OCI-LY7 (cell line): ENCODE measurements at places on chromosomes 6 and 20.

- DNase-seq = no peak
Measured at GRCh38 chr20:63138855-63139341, 77.0 kb downstream of the YTHDF1 start.

GRCh38 chr6:46539866-46540265, 48.6 kb upstream of the RCAN2 start:
- no peak for DNase-seq

DNA sequence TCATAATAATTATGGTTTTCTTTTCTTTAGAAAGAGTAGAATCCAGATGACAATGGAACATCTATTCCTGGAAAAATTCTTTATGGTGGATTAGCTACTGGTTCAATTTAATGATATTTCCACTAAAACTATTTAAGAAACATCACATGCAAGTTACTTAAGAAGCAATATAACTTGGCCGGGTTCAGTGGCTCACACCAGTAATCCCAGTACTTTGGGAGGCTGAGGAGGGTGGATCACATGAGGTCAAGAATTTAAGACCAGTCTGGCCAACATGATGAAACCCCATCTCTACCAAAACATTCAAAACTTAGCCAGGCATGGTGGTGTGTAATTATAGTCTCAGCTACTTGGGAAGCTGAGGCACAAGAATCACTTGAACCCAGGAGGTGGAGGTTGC, 65.9 kb upstream of the SMLR1 start:
- no peak for DNase-seq

DNA sequence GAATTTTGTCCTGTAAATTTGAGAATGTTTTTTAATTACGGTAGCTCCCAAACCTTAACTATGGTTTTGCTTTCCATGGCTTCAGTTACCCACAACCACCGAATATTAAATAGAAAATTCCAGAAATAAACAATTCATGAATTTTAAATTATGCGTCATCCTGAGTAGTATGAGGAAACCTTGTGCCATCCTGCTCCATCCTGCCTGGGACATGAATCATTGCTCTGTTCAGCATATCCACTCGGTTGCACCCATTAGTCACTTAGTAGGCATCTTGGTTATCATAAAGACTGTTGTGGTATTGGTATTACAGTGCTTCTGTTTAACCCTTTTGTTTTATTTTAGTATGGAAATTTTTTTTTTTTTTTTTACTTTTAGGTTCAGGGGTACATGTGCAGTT, 39.7 kb downstream of the KCNS1 start:
- no peak for DNase-seq

GRCh38 chr6:1514078-1514477, 95.6 kb upstream of the FOXC1 start:
- DNase-seq = no peak

DNA sequence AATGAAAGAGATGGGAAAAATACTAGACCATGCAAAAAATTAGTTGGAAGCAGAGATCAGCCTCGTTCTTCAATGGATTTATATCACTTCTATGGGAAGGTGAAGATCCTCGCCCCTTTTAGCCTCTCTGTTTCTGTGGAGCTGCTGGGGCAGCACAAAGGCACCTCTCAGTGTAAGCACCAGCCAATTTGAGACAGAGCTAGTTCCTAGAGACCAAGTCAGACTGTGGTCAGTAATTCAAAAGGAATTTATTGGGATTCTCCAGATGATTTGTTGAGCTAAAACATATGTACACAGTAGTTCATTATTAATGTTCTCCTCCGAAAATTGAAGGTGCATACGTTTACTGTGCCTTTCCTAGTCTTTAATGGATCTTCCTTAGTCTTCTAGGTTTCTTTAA, 42.4 kb downstream of the SCGN start:
- DNase-seq = no peak

DNA sequence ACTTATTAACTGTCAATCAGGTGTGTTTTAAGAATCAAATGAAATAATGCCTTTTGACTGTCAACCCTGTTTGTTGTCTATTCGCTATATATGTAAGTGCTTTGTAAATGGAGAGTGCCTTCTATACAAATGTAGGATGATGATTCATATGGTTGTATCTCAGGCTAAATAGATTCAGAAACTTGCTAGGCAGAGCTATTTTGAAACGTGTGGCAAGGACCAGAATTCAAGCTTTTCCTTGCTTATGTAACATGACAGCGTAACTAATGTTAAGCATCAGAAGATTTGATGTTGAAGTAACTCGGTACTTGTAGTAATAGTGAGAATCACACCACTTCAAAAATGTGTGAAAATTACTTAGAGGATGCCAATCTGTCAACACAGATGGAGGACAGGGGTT, 3.4 kb downstream of the OGFRL1 start:
- DNase-seq = no peak

GRCh38 chr6:152948150-152948768, 34.6 kb downstream of the FBXO5 start:
- DNase-seq = peak; percentile 53

DNA sequence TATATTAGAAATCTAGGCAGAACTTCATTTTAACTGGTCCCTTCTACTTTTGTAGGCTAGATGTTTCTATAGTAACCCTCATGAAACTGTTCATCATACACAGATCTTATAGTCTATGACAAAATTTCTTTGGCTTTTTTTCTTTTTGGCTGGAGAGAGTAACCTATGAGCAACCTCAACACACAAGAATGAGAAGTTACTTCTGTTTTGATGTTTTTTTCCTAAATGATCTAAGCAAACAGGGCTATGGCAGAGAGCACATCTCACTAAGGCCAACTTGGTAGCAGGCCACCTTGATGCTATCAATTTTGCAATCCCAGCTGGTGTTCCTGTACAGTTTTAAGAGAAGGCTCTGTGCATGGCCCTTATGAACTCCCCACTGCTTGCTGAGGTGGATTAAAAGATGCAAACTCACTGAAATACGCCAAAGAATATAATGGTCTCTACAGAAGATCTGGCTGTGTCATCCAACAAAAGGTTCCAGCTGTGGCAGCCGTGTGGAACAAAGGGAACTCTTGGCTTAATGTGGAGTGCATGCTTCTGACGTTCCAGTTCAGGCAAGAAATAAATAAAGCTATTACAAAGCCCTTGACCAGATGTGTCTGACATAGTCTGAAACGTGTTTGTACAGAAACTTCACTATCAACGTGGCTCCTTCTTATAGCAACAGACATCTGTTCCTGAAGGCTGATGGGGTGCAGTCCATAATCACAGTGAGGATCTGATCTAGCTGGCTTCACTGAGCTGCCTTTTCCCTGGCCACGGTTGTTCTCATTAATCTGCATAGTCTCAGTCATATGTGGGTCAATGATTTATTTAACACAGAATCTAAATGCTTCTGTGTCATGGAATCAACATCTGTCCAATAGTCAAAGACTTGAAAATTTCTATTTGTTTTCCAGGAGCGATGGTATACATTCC, 481.1 kb downstream of the BMP2 start:
- DNase-seq = no peak

GRCh38 chr6:75275067-75275466, 9.5 kb downstream of the TMEM30A start:
- DNase-seq = no peak

- DNase-seq = no peak
Measured at GRCh38 chr6:122459240-122459639, 12.4 kb downstream of the SERINC1 start.

DNA sequence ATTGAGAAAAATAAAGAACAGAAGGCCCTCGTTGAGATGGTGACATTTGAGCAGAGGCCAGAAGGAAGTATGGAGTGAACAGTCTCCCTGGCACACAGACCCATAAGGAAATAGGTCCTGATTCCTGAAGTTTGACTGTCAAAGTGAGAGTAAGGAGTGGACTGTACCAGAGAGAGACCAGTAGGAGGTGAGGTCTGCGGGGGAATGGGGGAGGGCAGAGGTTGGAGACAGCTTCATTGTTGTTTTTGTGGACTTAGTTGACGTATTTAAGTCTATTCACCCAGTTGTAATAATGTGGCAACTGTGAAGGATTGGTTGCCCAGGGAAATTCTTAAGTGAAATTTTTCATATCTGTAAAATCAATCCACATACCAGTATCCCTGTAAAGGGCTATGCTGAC, 110.7 kb downstream of the TFAP2B start:
- no peak for DNase-seq

- DNase-seq = peak; percentile 16
Measured at GRCh38 chr6:150722614-150723344, 123.1 kb downstream of the PLEKHG1 start.

GRCh38 chr6:157887892-157888291, 64.8 kb downstream of the SNX9 start:
- no peak for DNase-seq

- no peak for DNase-seq
Measured at GRCh38 chr6:55399351-55399750, 72.1 kb downstream of the GFRAL start.

DNA sequence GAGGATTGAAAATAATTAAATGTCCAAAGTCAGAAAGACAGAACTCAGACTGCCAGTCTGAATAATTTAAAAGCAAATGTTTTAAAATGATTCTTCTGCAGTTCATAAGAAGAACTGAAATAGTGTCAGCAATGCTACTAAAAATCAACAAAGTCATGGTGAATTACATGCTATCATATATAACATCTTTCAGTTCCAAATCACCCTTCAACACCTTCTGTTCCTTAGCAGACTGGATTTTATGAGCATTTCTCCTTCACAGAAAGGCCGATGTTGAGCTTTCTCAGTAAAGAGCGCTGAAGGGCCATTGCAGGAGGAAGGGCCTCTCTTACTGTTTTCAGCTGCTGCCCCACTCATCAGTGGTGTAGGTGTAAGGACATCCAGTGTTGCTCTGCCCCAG, 63.3 kb downstream of the AIG1 start:
- no peak for DNase-seq

DNA sequence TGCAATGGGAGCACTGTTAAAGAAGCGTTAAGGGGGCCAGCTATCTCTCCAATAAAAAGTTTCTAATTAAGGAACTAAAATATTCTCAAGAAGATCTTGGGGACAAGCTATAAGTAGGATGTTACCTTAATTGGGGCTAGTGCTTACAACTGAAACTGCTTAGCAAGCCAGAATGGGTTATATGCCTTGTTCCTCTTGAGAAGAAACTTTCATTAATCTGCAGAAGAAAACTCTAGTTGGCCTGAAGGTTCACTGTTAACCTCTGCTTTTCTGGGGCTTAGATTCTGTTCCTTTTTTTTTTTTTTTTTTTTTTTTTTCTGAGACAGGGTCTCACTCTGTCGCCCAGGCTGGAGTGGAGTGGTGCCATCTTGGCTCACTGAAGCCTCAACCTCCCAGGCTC, 82.2 kb downstream of the BACH2 start:
- peak; percentile 41 for DNase-seq

- peak; percentile 24 for DNase-seq
Measured at GRCh38 chr6:113879186-113880096, 22.3 kb downstream of the MARCKS start.

GRCh38 chr6:126040826-126041225, 54.5 kb downstream of the TRMT11 start:
- DNase-seq = no peak

DNA sequence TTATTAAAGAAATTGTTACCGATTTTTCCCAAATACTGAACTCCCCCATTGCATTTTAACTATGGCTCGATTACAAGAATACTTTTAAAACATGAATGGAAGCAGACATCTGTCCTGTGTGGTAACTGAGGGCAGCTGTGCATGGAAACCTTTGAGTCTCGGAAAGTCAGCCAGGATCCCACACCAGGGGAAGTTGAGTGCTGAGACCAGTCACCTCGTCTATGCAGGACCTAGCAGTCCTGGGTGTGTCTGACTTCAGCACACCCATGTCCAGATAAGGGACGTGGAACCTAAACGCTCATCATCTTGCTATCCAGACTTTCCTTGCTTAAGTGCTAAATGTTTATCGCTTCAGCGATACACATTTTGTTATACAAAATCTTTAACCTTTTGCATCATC, 6.1 kb downstream of the RIN2 start:
- DNase-seq = no peak

- no peak for DNase-seq
Measured at GRCh38 chr6:44842616-44843015, 455.1 kb downstream of the CDC5L start.

- no peak for DNase-seq
Measured at GRCh38 chr6:21265730-21266044, 327.9 kb upstream of the SOX4 start.

DNA sequence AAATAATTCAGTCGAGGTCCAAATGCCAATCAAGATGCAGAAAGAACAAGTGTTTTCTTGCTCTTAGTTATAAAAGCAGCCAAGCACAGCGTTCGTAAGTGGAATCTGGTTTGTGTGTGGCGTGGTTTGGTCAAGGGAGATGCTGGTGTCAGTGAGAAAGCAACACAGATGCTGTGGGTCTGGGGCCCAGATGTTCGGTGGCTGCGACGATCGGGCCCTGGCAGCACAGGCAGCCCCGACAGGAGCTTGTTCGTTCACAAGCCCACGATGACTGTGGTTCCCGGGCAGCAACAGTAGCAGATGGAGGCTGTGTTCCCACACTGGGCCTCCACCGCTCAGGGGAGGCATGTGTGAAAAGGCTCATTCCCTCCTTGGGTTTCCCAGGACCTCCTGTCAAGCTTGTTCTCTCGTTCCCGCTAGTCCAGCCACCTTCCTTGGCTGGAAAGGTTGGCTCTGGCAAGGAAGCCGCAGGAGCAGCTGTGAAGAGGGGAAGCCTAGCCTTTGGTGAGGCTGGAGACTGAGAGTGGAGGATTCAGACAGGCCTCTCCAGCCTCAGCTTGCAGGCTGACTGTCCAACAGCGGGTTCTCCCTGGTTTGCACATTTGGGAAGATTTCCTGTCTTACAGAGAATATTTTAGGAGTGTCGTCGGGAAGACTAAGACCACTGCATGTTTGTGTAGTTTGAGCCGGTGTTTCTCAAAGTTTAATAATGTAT, 304.7 kb downstream of the QKI start:
- no peak for DNase-seq

DNA sequence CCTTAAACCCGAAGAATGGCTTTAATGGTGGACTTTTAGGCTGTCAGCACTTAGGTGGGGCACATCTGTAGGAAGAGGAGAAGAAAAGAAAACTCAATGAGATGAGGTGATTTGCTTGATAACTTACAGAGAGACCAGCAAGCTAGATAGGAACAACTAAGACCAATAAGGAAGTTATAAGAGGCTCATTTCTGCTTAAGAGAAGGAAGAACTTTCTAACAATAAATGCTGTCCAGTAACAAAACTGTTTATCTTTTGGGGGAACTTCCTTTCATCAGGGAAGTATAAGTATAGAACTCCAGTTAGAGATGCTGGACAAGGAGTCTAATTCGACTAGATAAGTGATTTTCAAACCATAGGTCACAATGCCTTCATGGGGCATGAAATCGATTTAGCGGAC, 107.2 kb upstream of the SIRPA start:
- DNase-seq = no peak

- no peak for DNase-seq
Measured at GRCh38 chr20:1389703-1390580, 2.9 kb downstream of the FKBP1A start.

GRCh38 chr6:29705389-29706231, 17.6 kb upstream of the HLA-F start:
- DNase-seq = peak; percentile 27

GRCh38 chr20:60040471-60041162, 82.4 kb downstream of the CDH26 start:
- DNase-seq = no peak

GRCh38 chr6:125742464-125743120, 6.8 kb upstream of the HEY2 start:
- no peak for DNase-seq

GRCh38 chr6:82364087-82365015, 734 bp downstream of the TPBG start:
- no peak for DNase-seq
